Activated CD4-positive, alpha-beta T cell treated with anti-CD3 and anti-CD28 coated beads, Interleukin-2, amount 50 U/mL, for 1 hour (primary cell): ENCODE measurements at places on chromosomes 1 and 21.

DNA sequence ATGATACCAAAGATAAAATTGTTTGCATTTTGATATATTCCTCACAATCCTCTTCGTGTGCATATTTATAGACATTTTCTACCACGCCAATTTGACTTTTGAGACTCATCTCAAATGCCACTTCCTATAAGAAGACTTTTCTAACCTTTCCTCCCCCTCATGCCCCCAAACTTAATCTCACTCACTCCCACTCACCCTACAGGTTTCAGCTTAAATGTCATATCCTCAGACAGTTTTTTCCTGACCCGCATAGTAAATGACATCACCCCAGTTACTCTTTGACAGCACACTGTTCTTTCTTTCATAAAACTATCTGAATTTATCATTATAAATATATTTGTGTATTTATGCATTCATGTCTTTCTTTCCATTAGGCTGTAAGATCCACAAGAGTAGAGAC lies 29.6 kb upstream of the RGS8 start:
- DNase-seq: no peak

DNA sequence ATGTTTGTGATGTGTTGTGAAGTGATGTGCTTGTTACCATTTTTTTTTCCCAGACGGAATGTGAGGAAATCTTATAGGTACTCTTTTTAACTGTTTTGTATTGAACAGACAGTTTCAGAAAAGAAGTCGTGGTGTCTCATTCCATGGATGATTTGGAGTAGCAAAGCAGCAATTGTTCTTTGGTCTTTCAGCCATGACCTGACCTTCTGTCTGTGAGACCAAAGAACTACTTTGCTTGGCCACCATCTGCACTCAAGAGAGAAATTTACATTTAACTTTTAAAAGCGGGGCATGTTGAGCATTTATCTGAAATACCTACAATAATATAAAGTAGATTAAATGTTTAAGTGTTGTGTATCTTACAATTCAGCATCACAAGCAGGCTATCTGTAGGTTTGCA lies 90.2 kb downstream of the SDCCAG8 start:
- no peak for DNase-seq

DNA sequence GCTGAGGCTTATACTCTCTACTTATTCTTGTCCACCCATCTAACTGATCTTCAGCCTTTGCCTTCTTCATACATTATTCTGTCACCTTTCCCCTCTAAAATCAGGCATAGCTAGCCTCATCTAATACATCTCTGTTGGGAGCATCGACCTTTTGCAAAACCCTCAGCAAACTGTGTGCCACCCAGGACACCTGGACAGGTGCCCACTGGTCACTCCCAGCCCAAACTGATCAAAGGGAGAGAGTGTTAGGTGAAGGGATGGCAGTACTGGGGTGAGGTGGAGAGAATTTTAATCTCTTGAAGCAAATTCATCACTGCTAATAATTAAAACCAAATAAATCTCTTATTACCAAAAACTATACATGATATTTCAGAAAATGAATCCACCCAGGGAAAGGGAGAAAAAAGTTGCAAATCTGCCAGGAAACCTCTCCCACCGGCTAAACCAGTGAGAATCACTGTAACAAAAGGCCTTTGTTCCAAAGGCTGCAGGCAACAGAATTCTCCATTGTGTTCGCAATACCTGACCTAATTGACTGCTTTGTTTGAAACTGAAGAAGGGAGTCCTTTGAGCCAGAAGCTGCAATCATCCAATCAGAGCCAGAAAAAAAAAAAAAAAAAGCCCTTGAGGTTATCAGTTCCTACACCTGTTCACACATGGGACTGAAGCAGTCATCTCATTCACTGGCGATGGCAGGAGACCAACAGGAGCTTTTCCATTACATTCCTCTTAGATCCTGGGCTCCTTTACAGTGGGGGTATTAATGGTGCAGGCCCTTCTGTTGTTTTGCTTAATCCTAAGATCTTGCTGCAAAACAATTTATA lies 172.6 kb downstream of the APP start:
- no peak for DNase-seq

DNA sequence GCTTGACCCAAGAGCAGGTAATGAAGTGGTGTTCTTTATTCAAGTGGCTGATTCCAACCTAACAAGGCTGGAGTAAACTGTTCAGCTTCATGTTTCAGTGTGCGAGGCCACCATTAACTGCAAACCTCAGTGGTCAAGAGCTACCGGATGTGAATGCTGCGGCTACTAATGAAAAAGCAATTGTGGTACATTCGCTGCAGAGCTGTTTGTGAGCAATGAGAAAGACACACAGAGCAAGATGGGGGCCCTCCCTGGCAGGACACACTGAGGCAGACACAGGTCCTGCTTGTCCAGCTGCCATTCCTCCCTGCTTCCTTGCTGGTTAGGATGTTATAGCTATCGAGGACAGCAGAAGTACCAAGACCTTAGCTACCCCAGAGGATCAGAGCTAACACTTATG lies 26.1 kb downstream of the SYF2 start:
- DNase-seq: no peak

- DNase-seq: no peak
Observed at GRCh38 chr1:155043793-155044192, 7.3 kb upstream of the ADAM15 start.

DNA sequence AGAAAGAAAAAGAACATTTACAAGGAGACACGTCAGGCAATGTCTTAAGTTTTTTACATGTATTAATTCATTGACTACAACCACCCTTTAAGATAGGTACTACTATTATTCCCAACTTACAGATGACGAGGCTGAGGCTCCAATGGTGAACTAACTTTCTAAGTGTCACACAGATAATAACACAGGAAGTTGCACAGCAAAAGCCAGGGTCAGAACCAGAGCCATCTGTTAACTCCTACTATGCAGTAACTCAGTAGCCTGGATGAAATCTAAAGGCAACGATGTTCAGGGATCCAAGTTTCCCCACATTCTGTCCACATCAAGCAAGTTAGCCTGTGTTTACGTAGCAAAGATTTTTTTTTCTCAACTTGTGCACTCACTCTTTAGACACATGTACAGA lies 371.7 kb downstream of the PTPRC start:
- no peak for DNase-seq

- DNase-seq: peak; percentile 14
Observed at GRCh38 chr1:168112673-168113305, 23.9 kb downstream of the GPR161 start.

DNA sequence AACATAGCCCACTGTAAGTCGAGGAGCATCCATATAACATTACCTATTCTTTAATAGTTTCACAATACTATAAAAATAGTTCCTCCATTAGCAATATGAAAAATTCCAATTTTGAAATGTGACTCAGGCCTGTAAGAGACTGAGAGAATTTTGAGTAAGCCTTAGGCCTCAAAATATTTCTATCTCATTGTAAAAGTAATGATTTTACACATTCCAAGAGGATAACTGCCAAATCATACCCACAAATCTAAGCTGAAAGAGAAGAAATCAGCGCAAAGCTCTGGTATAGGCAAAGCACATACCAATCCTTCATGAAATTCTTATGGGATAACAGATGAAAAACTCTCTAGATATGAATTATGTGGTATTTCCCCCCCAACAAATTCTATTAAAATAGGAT lies 144.1 kb downstream of the CDC42BPA start:
- DNase-seq: no peak

DNA sequence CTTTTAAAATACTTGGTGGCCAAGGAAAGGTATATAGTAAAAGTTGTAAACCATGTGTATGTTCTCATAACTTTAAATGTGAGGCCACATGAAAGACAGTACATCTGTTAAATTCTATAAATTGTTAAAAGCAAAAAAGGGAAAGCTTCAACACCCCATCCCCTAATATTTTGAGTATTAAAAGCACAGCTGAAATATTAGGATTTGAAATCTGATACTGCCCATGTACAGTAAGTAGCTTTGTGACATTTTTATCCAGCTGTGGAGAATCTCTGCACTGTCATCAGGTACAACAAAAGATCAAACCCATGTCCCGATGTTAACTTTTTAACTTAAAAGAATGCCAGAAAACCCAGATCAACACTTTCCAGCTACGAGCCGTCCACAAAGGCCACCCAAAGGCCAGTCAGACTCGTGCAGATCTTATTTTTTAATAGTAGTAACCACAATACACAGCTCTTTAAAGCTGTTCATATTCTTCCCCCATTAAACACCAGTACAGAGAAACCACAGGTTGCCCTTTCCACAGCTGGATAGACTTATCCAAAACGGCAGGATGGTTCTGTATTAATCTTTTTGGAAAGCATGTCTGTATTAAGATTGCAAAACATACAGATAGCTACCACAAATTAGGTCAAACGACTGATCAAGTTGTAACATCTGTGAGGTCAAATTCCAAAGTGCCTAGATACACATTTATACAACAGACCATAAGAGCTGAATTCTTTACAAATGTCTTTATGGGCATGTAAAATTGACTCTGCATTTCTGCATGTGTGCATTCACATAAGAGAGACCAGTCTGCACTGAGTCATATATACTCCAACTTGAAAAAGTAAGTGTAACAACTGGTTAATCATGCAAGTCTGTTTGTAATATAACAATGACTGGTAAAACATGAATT lies 5.2 kb downstream of the IRF2BP2 start:
- DNase-seq: no peak

GRCh38 chr1:228976316-228976715 lies 241.0 kb downstream of the RHOU start:
- no peak for DNase-seq

DNA sequence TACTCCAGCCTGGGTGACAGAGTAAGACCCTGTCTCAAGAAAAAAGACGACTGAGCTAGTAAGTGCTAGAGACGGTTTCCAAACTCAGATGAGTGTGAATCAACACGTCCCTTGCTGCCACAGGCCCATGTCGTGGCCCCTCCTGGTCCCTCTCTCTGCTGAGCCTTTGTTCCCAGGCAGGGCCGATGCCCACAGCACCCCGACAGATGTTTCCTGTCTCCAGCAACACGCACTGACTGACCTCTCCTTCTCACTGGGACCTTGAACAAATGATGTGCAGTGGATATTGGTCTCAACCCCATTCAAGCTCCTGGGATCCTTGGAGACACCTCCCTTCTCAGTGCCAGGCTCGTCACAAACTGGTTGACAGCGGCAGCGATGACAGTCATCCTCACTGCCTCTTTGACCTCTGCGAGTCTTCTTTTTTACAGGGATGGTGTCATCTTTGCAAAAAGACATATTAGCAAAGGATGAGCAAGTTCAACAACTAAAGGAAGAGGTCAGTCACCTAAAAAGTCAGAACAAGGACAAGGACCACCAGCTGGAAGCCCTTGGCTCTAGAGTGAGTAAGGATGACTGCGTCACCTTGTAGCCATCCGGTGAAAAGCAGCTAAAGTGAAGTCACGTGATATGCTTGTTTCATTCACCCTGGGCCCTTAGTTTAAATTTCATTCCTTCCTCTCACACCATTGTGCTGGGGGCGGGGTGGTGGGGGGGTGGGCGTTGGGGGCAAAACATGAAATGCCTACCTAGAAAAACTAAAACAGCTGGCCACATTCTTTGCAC lies 65.8 kb downstream of the FHAD1 start:
- no peak for DNase-seq

DNA sequence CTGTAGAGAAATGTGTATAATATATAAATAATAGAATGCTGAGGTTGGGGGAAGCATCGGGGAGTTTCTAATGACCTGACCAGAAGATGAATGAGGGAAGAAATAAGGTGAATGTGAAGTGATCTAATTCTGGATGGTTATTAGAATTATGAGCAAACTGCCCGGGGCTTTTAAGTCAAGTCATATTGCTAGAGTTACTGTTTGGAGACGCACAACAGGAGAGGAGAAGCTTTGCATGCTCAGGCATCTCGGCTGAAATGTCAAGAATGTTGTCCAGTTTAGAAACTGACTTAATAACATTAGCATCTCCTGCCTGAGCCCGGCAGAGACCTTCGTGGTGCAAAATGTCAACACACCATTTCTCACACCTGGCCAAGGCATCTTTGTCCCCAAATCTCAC lies 119.1 kb downstream of the RRAGC start:
- DNase-seq: no peak
